Mammary epithelial cell (primary cell): ENCODE measurements at places on chromosomes 1 and 21.

GRCh38 chr1:23050201-23050600 is 30.9 kb downstream of the KDM1A start:
- DNase-seq, result peak; percentile 21

GRCh38 chr1:7839526-7839925 is 13.3 kb downstream of the UTS2 start:
- DNase-seq, result no peak

GRCh38 chr1:41341772-41342562 is 19.3 kb upstream of the FOXO6 start:
- no peak for DNase-seq

- DNase-seq, result peak; percentile 51
Observed at GRCh38 chr1:222171005-222171404, 376.9 kb downstream of the HHIPL2 start.

- peak; percentile 79 for DNase-seq
Observed at GRCh38 chr1:92583821-92584760, 97.4 kb upstream of the GFI1 start.

DNA sequence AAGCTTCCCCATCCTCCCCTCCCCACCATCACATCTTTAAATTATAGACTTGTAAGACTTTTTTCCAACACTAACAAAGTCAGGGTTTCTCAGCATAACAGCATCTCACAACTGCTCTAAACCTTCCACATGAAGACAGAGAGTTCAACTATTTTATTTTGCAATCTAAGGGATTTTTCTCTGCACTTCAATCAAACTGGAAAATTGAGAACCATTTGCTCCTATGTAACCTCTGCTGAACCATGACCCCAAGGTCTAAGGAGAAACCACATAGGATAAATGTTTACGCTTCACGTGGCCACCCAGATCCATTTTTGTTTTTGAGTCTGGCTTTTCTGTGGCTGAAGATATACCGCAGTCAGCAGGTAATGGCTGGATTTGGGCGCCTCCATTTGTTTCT is 13.2 kb downstream of the ERRFI1 start:
- DNase-seq, result no peak
